ENCODE measurements at places on chromosomes 2 and 18.

- no peak for DNase-seq
Measured at GRCh38 chr2:203730076-203730729, 23.8 kb downstream of the CD28 start.

- no peak for DNase-seq
Measured at GRCh38 chr2:205361970-205362369, 320.3 kb upstream of the NRP2 start.

DNA sequence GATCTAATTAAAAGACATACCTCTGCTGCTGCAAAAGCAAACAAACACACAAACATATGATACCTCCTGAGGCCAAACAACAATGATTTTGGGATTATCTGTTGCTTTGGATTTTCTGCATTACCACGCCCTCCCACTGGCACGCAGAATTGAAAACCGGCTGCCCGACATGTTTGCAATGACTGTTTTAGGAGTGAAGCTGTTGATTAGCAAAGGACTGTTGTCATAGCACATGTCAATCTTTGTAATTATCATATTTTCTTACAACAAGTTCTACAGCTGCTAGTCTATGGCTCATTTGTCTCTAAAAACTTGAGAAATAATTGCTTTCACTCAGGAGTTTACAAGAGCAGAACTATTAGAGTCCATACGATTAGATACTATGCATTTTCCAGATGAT lies 94.4 kb upstream of the MEIS1 start:
- DNase-seq: no peak

DNA sequence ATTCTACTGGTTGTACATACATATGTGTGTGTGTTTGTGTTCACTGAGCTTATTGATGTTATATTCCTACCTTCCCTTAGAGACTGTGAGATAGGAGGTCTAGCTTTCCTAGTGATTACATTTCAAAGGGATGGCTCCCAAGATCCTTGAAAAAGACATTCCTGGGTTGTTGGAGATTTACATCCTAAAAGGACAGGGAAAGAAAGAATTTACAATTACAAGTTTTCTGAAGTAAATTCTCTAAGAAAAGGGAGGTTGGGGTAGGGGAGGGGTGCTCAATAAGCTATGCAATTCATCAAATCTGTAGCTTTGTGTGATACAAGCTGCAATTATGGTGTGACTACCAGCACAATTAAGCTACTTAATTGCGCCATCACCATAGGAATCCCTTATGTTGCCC lies 284.3 kb downstream of the NUP35 start:
- DNase-seq: no peak

GRCh38 chr2:105768961-105769452 lies 24.3 kb downstream of the NCK2 start:
- peak; percentile 51 for DNase-seq

DNA sequence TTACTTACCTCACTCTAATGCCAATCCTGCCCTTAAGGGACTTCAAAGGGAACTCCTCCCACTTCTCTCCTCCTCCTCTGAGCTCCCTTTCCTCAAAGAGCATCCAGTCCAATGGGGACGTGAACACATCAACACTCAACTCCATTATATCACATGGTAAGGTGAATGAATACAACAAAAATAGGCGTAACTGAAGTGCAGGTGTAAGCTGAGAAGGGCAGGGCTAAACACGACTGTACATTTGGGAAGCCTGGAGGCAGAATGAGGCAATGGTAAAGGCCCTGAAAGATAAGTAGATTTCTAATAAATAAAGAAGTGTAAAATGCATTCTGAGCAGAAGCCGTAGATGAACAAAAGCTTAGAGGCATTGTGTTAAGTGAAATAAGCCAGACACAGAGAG lies 226.1 kb upstream of the TRIB2 start:
- DNase-seq: no peak

DNA sequence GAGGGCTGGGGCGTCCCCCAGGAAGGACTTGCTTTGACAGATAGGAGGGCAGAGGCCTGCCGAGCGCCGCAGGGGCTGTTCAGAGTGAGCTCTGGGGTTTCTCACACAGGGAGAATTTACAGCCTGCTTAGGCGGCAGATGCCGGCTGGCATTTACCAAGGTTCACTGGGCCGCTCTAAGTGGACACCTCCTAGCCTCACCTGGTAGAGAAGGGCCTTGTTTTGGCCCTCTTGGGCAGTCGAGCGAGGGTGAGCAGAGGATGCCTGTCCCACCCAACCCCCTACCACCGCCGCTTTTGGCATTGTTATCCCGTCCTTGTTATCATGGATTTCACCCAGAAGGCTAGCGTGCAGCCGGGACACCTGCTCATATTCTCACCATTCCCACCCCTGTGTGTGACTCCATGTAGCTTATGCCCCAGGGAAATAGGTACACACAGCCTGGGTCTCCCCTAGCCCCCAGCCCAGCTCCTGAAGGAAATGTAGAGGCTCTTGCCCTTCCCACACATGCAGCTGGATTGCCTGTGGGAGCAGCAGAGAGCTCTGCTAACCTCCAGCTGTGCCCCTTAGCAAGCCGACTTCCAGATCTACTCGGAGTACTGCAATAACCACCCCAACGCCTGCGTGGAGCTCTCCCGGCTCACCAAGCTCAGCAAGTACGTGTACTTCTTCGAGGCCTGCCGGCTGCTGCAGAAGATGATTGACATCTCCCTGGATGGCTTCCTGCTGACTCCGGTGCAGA lies 52.4 kb downstream of the FAM168B start:
- no peak for DNase-seq

GRCh38 chr2:120883607-120884440 lies 148.2 kb downstream of the GLI2 start:
- no peak for DNase-seq

DNA sequence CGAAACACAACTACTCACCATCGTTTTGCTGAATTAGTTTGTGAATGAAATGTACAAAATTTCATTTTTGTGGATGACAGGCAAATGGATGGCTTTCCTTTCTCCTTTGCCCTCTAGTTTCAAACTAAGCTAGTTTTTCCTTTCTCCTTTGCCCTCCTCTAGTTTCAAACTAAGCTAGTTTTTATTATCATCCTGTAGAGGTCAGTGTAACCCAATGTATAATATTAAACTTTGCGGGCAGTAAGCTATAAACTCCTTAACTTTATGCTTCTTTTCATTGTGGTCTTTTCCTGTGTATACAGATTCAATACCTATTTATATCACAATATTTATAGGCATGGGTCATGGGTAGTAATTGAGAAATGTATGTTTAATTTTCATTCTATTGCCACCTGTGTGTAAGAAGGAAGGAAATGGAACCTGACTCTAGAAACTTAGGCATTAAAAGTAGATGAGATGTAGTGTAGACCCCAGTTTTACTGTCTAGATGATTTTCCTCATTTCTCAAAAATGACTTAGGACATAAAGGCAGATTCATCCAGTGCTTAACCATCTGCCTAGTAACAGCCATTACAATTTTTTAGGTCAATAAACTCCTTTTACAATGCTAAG lies 58.1 kb downstream of the MAP3K19 start:
- peak; percentile 53 for DNase-seq

DNA sequence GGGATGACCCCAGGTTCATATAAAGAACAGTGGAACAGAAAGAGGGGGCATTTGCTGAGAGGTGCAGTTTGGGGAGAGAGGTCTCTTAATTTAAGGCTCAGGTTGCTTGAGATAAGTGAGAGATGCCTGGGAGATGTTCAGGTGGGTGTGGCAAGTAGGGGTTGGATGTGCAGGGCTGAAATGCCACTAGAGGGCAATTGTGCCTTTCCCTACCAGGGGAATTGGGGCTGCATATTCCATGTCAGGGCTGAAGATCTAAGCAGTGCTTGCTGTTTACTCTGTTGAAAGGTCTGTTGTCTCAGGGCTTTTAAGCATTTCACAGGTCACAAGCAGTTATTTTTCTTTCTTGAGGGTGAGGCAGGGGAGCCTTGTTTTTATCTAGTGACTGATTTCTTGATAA lies 7.8 kb downstream of the CCDC85A start:
- DNase-seq: peak; percentile 18

DNA sequence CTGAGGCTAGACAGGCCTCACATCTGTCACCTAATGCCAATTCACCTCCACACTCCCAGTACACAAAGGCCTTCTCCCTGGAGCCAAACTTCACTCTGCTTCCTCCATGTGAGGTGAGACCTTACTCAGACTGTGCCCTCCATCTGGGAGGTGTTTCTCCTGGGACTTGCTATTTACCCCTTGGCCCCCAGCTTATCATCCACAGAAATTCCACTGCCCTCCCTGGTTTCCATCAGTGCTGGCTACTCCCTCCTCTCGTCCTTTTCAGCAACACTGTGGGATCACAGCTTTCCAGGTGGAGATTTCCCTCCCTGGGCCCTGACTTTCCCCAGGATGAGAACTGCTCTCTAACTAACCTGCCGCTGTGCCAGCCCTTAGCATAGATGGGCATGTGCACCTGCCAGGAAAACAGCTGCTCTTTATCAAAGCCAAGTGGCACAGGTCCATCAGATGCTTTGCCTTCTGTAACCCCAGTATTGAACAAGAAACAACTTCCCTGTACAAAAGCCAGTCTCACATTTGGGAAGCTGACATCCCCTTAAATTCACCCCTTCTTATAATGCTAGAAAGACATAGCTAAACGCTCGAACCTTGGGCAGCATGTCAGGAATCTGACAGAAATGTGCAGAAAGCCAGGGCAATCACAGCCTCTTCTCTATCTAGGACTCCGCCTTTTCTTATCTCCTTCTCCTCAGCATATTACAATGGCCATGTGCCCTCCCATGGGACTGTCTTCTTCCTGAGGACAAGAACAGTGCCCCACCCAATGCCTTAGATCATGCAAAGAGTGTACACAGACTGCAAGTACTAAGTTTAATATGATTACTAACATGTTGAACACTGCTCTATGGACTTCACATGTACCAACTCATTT lies 535.5 kb upstream of the ID2 start:
- no peak for DNase-seq

DNA sequence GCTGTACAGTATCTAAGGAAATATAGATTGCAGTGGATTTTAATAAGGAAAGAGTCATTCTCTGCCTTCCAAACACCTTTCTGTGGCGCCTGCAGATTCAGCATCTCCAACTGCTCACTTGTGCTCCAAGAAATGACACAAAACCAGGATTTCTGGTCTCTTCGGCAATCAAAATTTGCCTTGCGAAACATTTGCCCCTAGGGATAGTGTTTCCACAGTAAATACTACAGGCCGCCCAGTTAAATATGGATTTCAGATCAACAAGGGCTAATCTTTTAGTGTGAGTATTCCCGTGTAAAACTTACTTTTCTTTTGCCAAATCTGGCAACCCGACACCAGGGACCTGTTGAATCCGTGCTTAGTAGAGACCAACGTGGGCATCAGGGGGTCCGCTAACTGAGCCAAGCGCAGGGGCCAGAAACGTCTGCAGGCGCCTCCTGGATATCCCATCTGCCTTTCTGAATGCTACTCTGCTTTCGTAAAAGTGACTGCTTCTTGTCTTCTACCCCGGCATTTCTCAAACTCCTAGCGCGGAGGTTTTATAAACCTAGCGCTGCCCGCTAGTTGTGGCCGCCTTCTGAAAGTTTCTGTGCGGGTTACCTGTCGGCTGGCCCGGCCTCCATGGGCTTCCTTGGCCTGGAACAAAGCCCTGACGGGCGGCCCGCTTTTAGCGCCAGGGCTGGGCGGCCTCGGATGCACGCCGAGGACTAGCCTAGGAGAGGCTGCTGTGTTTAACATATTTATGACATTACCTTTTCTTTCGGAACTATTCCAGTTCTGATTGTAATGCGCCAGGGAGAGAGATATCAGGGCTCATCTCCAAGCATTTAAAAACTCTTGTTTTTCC lies 2.5 kb downstream of the CYP1B1 start:
- DNase-seq: no peak

DNA sequence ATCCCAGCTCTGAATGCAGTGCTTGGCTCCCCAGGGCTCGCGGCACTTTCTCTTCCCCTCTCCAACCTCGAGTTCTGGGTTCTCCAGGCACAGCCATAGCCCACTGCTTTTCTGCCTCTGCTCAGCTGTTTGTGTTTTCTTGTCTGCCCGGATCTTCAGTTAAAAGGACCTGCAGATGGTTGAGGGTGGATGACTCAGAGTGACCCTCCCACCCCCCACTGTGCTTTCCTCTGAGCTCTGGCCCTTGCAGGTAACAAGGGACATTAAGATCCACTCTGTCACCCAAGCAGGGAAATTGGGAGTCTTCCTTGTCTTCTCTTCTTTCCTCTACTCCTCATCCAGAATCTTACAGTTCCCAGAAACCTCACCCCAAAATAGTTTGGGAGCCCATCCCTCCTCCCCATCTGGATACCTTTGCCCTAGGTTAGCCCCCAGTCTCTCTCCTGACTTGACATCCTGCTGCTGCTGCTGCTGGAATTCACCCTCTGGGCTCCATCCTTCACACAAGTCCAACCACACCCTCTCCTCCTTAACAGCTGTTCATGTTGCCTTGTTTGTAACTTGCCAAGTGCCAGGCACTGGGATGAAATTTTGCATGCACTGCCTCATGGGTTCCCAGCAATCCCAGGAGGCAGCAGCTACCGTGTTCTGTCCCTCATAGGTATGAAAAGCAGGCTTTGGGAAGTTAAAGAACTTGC lies 157.9 kb upstream of the TTC39C start:
- peak; percentile 29 for DNase-seq

- no peak for DNase-seq
Measured at GRCh38 chr2:51490576-51491234, 458.8 kb upstream of the NRXN1 start.

- DNase-seq: peak; percentile 96
Measured at GRCh38 chr2:159202568-159203071, 83.9 kb downstream of the WDSUB1 start.

GRCh38 chr18:51721996-51722395 lies 524.5 kb upstream of the MEX3C start:
- DNase-seq: no peak

- no peak for DNase-seq
Measured at GRCh38 chr2:232487385-232488096, at the start of gene ECEL1. TSS of gene ECEL1 (minus strand) at chr2:232487834. CDS start at chr2:232486653, 1,181 bp downstream.

DNA sequence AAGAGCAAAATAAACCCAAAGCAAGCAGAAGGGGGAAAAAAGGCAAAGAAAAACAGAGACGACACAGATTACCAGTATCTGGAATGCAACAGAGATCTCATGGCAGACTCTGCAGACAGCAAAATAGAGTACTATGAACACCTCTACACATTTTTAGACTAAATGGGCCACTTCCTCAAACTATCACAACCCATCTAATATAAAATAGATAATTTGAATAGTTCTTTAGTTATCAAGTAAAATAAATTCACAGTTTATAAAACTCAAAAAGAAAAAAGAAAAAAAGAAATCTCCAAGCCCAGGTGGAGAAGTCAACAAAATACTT lies 16.6 kb downstream of the SESTD1 start:
- DNase-seq: no peak

DNA sequence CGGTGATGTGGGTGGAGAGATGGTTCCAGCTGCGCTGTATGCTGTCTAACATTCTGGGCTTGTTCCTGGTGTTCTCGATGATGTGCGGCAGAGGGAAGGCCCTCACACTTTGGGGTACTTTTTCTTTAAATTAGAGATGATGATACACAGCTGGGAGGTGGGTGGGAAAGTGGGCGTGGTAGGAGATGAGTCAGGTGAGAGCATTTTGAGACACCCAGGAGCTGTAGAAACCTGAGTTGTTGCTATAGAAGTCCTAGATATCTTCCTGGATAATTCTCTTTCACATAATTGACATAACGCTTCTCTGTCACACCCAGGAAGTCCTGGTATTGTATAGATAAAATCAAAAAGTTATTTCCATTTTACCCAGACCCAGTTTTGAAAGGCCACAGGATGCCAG lies 103.8 kb upstream of the ALKAL2 start:
- no peak for DNase-seq

- no peak for DNase-seq
Measured at GRCh38 chr2:18924386-18924785, 335.0 kb upstream of the NT5C1B start.

GRCh38 chr2:70887550-70888246 lies 48.0 kb upstream of the ATP6V1B1 start:
- DNase-seq: no peak

All from RCC 7860 (cell line).